ENCODE measurements at places on chromosomes 6 and 20. TPM values are rescaled to one million over a fixed set of nuclear protein-coding genes. Genes with fewer than 3 reads are reported as not detected.
A peak's percentile ranks its signal among the peaks of the same experiment; 100 is the strongest.

- H3K4me3 ChIP-seq, result no peak overlapping the region
- no peaks in the 10 kb centered on the region for H3K36me3 ChIP-seq
- no peak overlapping the region for H3K27ac ChIP-seq
- no peak for DNase-seq
Measured at GRCh38 chr6:121510568-121511177, 75.2 kb downstream of the GJA1 start.

Gene MBOAT1
- 3.5 TPM for total RNA-seq

DNA sequence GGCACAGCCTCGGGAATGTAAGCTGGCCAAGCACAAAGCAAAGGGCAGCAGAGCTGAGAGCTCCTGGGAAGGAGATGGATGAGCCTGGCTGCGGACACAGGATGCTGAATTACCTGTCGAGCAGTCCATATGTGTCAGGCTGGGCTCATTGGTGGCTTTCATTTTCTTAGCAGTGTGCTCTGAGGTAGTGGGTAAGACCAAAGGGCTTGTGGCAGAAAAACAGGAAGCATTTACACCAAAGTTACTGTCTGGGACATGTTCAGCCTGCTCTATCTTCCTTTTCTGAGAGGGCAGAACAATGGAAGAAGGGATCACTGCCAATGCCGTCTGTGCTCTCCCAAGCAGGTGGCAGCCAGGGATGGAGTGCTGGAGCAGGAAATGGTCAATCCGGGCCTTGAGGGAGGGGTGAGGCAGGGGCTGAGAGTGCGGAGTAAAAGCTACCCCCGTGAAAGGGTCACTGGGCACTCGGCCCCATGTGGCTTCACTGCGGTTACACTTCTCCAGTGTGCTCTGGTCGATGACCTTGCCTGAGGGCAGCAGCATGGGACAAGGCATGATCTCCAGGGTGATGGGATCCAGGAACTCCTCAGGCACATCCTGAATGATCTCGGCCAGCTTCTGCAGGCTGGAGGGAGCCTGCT is 36.9 kb upstream of the AVP start:
- H3K27ac ChIP-seq, result peak overlapping the region; percentile 100
- peak overlapping the region; percentile 88 for H3K4me3 ChIP-seq
- H3K27me3 ChIP-seq, result no peaks in the 10 kb centered on the region

GRCh38 chr6:110813338-110814101 is 1.7 kb downstream of the CDK19 start:
- H3K36me3 ChIP-seq, result no peaks in the 10 kb centered on the region
- peaks cover 18% of the 10 kb centered on the region for H3K4me1 ChIP-seq
- peak overlapping the region; percentile 85 for H3K27ac ChIP-seq

Gene ZNF165
- 1.0 TPM for total RNA-seq

Gene BANF2
- total RNA-seq, result not detected

- no peak overlapping the region for H3K4me3 ChIP-seq
- DNase-seq, result no peak
- H3K36me3 ChIP-seq, result peaks cover 49% of the 10 kb centered on the region
- H3K4me1 ChIP-seq, result no peaks in the 10 kb centered on the region
Measured at GRCh38 chr20:16295534-16295933, 277.7 kb downstream of the KIF16B start.

Gene KIF3B
- total RNA-seq, result 9.5 TPM

DNA sequence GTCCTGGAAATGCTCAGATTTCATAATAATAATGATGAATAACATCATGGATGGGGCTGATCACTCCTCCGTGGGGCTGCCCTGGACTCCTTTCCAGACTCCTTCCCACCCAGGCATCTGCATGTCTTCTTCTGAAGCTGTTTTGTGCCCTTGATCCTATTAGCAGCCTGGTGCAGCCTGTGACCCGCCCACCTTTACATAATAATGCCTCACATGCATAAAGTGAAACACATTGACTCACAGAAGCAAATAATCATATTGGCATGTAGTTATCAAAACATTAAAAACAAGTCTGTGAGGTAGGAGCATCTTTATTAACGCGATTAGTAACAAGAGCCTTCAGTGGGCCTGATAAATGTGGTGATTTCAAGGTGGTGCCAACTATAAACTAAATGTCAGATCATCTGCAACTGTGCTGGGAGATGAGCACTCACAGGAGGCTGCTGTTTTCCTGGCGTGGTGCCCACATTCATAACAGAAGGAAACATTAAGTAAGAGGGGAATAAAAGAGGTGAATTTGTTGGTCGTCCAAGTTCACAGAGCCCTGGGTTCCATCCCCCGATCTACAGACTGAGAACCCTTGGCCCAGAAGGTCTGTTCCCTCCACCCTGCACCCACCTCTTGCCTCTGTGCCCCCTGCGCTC is 344.7 kb downstream of the CDH4 start:
- no peaks in the 10 kb centered on the region for H3K36me3 ChIP-seq
- H3K4me3 ChIP-seq, result no peak overlapping the region
- H3K27ac ChIP-seq, result no peak overlapping the region

DNA sequence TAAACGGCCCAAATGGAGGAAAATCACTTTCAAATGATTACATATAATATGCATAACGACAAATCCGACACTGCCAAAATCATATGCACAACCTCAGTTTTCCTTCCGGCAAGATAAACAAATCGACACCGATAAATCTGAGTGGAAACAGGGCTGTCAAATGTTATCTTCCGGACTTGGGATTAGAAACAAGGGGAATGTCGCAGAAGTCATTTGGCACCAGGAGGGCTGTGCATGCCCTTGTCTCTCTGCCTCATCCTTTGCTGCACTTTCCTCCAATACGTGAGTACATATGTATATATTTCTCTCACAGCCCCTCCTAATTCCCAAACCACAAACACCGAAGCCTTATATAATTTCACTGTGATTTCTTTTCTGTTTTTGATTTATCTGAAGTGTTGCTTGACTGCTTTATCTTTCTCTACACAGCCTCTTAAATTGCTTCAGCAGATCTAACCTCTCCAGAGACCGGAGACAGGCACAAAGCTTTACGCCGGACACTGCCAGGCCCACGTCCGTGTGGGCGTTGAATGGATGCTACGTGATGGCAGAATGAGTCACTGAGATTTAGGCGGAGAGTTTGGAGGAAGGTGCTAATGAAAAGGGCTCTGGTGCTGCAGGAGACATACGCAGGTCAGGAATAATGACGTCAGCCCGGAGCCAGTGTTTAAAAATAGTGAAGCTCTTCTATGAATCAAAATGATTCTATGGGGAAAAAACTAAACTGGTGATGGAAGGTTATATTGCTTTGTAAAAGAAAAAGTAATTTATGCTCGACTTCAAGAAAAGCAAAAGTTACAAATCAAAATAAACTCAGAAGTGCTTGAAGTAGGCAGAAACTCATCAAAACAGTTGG is 21.0 kb upstream of the PRELID3B start:
- H3K36me3 ChIP-seq, result no peaks in the 10 kb centered on the region
- peaks cover 10% of the 10 kb centered on the region for H3K27me3 ChIP-seq
- no peaks in the 10 kb centered on the region for H3K4me1 ChIP-seq
- no peak overlapping the region for H3K27ac ChIP-seq
- no peak overlapping the region for H3K4me3 ChIP-seq
- DNase-seq, result no peak

DNA sequence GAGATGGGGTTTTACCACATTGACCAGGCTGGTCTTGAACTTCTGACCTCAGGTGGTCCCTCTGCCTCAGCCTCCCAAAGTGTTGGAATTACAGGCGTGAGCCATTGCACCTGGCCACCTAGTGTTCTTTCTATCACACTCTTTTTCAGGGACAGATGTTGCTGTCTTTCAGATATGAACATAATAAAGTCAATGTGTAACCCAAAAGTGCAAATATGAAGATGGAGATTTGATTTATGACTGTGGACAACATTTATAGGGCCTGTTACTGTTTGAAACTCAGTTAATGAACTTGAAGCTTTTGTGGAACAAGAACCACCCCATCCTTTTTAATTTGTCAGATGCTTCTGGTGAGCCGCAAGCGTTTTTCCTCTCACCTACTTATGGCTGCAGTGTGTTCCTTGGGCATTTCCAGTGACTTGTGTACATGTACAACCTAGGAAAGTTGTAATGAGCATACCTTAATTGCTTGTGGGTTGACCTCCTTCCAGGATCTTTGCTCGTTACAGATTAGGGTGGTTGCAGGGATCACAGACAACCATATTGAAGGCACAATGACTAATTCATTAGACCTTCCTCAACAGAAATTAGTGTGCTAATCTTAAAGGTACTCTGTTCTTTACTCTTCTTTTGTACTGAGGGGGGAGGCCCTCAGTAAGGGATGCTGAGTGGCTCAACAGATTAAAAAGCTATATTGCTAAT is 6.8 kb downstream of the TBPL1 start:
- peaks cover 91% of the 10 kb centered on the region for H3K4me1 ChIP-seq
- no peak overlapping the region for H3K27ac ChIP-seq
- no peaks in the 10 kb centered on the region for H3K36me3 ChIP-seq
- no peak overlapping the region for H3K4me3 ChIP-seq
- H3K27me3 ChIP-seq, result no peaks in the 10 kb centered on the region
- no peak for DNase-seq

GRCh38 chr6:148441454-148441911 is 98.8 kb downstream of the SASH1 start:
- H3K36me3 ChIP-seq, result no peaks in the 10 kb centered on the region
- no peaks in the 10 kb centered on the region for H3K4me1 ChIP-seq
- H3K27me3 ChIP-seq, result peaks cover 8% of the 10 kb centered on the region
- H3K27ac ChIP-seq, result no peak overlapping the region
- no peak for DNase-seq

GRCh38 chr6:166469426-166469961 is 86.8 kb upstream of the MPC1 start:
- no peaks in the 10 kb centered on the region for H3K27me3 ChIP-seq
- no peaks in the 10 kb centered on the region for H3K36me3 ChIP-seq
- H3K4me3 ChIP-seq, result no peak overlapping the region
- peak overlapping the region; percentile 65 for H3K27ac ChIP-seq

GRCh38 chr6:110101885-110102284 is 77.6 kb downstream of the WASF1 start:
- no peaks in the 10 kb centered on the region for H3K4me1 ChIP-seq
- no peaks in the 10 kb centered on the region for H3K27me3 ChIP-seq
- no peak overlapping the region for H3K4me3 ChIP-seq
- no peaks in the 10 kb centered on the region for H3K36me3 ChIP-seq

DNA sequence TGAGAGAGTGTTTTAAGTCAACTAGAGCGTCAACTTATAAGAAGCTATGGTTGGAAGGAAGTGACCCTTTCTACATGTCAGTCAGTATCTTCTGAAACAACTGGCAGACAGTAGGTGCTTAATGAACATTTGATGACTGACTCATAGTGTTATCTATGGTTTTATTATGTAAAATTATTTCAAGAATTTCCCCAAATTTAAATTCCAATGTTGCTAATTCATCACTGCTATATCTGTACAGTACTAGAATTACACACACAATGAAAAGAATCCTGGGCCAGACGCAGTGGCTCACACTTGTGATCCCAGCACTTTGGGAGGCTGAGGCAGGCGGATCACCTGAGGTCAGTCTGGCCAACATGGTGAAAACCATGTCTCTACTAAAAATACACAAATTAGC is 721.4 kb upstream of the FLRT3 start:
- H3K27me3 ChIP-seq, result no peaks in the 10 kb centered on the region
- no peak for DNase-seq
- no peak overlapping the region for H3K4me3 ChIP-seq

- no peak for DNase-seq
- H3K4me1 ChIP-seq, result no peaks in the 10 kb centered on the region
- no peak overlapping the region for H3K27ac ChIP-seq
Measured at GRCh38 chr6:154499855-154500589, 10.5 kb downstream of the CNKSR3 start.

All from naive thymus-derived CD8-positive, alpha-beta T cell (primary cell).